ENCODE measurements at places on chromosomes 16 and 17.
A peak's percentile ranks its signal among the peaks of the same experiment; 100 is the strongest.

DNA sequence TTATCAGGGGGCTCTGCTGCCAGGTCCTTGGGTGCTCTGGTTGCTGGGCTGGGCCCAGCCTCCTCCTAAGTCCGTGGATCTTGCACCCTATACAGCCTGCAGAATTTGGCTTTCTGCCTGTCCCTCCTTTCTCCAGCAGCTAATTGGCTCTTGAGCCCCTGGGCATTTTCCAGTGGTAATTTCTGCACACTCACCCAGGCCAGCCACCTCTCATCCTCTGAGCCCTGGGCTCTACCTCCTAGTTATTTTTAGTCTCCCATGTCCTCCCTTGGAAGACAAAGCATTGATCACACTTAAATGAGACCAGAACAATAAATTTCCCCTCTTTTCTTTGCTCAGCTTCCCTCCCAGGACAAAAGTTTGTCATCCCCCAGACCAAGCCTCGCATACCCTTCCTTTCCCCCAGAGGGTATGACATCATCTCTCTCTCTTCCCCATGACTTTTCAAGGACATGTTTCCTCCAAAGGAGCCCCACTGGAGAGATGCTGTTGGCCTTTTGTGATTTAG is 38.1 kb downstream of the C17orf75 start:
- DNase-seq, result no peak

DNA sequence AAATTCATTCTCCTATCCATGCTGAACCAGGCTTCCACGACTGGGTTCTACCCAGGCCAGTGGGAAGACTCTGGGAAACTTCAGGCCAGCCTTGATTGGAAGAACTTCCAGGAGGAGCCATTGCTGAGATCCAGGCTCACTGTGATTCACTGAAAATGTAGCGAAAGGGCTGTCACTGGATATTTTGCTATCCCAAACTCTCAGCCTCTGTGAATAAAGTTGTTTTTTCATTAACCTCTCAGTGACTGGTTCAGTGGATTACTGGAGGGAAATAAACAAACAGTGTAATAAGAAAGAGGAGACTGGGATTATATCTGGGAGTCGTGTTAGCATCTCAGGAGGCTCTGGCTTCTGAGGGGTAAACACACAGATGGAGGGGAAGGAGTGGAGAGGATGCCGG is 3.1 kb downstream of the FOXL1 start:
- no peak for DNase-seq

DNA sequence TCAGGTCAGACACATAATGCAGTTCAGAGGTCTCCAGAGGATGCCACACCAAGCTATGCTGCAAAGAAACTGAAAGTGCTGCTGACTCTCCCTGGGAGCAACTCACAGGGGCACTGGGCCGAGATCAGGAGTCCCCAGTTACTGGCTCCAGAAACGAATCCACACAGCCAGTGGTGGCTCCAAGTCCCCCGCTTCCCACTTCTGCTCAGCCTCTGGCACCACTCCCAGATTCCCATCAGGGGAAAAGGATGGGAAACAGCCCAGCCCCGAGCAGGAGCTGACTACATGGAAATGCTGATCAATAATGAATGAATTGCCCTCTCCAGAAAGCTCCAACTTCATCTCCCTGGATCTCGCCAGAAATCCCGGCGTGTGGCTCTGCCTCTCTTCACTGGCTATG is 62.3 kb upstream of the CDH5 start:
- peak; percentile 21 for DNase-seq

GRCh38 chr16:14448879-14449278 is 181.2 kb downstream of the PARN start:
- DNase-seq, result no peak

GRCh38 chr16:85902366-85903155 is 3.6 kb downstream of the IRF8 start:
- no peak for DNase-seq

- peak; percentile 40 for DNase-seq
Measured at GRCh38 chr16:53768593-53768992, 64.6 kb downstream of the FTO start.

DNA sequence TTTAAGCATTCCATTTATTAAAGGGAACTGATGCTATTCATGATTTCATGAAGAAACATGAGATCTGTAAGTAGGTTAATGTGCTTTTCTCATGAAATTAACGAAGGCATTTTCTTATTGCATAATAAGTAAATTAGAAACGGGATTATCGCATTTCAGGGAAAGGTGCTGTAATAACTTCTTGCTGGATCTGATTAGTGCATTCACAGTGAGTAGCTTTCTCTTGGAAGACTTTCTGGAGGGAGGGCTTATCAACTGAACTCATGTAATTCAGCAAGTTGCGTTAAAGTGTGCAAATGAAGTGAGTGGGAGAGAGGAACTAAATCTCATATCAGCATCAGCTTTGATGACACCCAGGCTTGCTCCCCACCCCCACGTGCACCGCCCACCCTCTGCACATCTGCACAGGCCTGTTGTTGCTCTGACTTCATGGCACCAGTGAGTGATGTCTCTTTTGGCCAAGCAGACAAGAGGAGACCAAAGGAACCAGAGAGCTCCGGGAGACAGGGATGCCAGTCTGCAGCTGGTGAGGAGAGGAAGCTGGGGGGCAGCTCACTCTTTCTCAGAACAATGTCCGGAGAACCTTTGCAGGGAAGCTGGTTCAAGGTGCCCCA is 26.3 kb upstream of the GAS7 start:
- DNase-seq, result no peak

GRCh38 chr17:75795820-75796607 is 11.4 kb downstream of the UNK start:
- no peak for DNase-seq

GRCh38 chr16:1318268-1318545 is 8.8 kb downstream of the UBE2I start:
- no peak for DNase-seq

GRCh38 chr16:23323224-23324030 is 21.3 kb downstream of the SCNN1B start:
- DNase-seq, result no peak

DNA sequence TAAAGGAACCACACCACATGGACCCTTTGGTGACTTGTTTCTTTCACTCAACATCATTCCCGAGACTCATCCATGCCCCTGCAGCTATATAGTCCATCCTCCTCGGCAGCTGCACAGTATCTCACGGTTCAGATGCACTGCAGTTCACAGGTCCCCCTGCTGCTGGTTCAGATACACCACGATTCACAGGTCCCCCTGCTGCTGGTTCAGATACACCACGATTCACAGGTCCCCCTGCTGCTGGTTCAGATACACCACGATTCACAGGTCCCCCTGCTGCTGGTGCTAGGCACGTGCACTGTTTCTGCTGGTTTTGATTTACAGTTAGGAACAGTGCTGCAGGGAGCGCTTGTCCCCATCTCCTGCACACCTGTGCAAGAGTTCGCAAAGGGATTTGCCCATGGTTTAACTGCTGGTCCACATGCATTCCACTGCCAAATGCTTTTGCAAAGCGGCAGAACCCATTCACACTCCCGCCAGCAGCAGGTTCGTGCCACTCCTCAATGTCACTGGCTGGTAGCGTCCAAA is 3.8 kb downstream of the HSDL1 start:
- peak; percentile 60 for DNase-seq

DNA sequence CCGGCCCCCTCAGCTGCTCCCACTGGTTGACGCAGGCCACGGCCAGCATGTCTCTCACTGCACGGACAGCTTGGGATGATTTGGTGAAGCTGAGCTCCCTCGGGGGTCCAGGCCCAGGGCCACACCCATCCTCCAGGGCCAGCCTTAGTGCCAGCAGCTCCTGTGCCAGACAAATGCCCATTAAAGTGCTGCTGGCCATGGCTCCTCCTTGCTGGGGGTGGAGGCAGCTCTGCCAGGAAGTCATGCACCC is 2.5 kb downstream of the TRIM47 start:
- DNase-seq, result no peak

DNA sequence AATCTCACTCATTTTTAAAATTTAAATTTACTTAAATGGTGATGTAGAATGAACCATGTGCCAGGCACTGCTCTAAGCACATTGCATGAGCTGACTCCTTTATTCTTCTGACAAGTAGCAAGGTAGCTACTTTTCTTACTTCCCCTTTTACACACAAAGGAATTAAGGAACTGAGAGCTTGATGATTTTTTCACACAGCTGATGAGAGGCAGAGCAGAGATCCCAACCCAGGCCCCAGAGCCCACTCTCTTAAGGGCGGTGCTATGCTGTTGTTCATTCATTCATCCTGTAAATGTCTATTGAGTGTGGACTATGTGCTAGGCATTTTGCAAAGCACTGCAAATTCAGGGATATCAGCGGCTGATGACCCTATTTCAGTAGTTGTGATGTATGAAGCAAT is 17.9 kb downstream of the SEC14L5 start:
- DNase-seq, result no peak

DNA sequence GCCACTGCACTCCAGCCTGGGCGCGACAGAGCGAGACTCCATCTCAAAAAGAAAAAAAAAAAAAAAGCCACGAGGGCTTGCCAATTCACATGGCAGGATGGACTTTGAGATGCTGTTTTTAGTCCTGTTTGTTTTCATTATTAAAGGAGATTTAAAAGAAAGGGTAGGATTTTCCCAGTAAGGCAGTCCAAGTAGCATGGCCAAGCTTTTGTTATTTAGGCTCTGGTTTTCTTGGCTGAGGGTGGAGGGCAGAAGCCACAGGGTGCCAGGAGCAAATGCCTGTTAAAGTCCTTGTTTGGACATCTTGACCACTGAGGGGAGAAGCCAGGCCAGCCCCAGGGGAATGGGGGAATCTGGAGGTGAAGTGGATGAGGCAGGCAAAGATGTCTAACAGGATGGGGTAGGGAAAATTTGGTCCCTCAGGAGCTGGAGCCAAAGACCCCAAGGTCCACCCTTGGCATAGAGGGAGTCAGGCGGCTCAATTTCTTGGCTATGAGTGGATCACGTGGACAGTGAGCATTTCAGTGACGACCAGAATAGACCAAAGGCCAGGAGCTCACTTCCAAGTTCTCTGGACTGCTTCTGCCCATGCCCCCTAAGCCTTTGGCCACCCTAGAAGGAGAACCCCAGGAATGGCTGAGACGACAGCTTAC is 20.8 kb upstream of the PLLP start:
- DNase-seq, result no peak

Measured in Caco-2 (cell line).